CD4-positive, alpha-beta T cell treated with Interleukin-17A for 4 hours (primary cell): ENCODE measurements at places on chromosomes 4 and X.

DNA sequence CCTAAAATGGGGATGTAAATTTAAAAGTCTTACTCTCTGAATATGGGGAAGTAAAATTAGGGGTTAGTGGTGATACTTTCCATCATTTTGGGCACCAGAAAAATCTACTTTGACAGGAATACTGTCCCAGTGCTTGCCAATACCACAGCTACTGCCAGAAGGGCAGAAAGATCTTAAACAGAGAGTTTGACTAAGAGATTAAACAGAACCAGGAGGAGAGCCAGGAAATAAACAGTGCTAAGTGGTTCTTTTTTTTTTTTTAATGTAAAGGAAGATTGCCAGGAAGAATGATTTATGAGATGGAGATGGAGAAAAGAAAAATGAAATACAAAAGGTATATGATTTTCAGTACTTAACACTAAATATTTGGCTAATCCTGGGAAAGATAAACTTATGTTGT lies 126.8 kb downstream of the RTL3 start:
- DNase-seq: no peak

DNA sequence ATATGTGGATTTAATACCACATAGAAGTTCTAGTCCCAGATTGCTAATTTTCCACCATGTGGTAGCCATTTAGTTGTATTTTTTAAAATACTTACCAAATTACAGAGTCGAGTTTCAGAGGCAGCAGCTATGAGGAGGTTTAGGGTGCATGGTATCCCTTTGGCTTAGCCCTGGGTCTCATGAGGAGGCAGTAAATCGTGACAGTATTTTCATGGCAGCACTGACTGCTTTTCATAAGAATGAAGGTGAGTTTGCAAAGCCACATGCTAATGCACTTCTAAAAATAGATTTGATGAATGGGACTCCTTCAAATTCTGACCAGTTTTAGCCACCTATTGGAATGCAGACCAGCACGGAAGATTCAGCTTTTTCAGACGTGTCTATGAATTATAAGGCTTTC lies 114.0 kb upstream of the FRG1 start:
- no peak for DNase-seq

- DNase-seq: peak; percentile 5
Measured at GRCh38 chr4:122450847-122451246, 5.7 kb downstream of the IL2 start.

GRCh38 chr4:150079081-150079581 lies 886 bp downstream of the DCLK2 start:
- no peak for DNase-seq

- DNase-seq: peak; percentile 91
Measured at GRCh38 chr4:155376387-155377268, at the start of gene MAP9. Gene MAP9 (minus strand): TSS chr4:155376965. CDS start chr4:155375850, 1,115 bp downstream.

DNA sequence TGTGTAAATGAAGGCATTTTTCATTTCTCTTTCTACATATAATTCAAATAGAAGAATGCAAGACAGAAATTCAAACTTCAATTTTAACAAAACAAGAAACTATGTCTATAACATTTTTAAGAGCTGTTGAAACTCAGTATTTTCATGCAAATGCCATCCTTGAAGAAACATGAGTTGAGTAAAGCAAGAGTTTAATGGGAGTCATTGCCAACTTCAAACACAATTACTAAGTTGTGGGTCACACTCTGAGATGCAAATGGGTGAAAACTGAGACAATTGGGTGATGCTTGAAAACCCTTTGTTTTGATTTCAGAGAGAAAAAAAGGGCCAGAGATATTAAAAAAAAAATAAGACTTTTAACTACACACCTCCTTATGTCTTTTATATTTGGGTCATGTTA lies 865.9 kb downstream of the FAT4 start:
- no peak for DNase-seq

GRCh38 chrX:24767557-24767956 lies 73.8 kb downstream of the POLA1 start:
- DNase-seq: no peak

GRCh38 chrX:20729416-20729815 lies 462.7 kb upstream of the RPS6KA3 start:
- no peak for DNase-seq

DNA sequence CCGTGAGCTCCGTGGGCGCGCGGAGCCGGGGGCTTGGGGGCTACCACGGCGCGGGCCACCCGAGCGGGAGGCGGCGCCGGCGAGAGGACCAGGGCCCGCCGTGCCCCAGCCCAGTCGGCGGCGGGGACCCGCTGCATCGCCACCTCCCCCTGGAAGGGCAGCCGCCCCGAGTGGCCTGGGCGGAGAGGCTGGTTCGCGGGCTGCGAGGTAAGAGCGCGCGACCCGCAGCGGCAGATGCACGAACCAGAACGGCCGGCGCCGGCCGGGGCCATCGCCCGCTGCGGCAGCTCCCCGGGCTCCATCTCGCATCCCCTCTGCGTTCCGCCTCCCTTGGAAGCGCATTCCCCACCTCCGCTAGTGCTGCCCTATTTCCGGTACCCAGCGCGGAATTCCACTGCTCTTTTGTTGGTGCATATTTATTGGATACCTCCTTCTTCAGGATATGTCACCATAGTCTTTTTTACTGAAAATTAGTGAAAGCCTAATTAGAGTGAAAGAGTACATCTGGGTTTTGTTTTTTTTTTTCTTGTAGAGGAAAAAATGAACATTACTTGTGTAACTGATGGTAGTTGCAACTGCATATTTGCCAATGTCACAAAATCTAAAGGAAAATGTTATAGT lies 797 bp downstream of the PKD2 start:
- peak; percentile 26 for DNase-seq

DNA sequence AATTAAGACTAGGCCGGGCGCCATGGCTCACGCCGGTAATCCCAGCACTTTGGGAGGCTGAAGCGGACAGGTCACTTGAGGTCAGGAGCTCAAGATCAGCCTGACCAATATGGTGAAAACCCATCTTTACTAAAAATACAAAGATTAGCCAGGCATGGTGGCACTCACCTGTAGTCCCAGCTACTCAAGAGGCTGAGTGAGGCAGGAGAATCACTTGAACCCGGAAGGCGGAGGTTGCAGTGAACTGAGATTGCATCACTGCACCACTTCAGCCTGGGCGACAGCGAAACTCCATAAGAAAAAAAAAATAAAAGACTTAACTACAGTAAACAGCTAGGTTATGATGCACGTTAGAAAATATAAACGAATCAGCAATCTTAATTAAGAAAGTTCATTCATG lies 216.0 kb upstream of the TEX13C start:
- DNase-seq: no peak

- no peak for DNase-seq
Measured at GRCh38 chrX:136055651-136056221, 70.5 kb downstream of the SLC9A6 start.

GRCh38 chrX:107747596-107748161 lies 27.9 kb downstream of the TSC22D3 start:
- no peak for DNase-seq

GRCh38 chrX:123899701-123900100 lies 39.8 kb downstream of the XIAP start:
- no peak for DNase-seq

GRCh38 chrX:154829926-154830442 lies 4.5 kb downstream of the SMIM9 start:
- DNase-seq: no peak

DNA sequence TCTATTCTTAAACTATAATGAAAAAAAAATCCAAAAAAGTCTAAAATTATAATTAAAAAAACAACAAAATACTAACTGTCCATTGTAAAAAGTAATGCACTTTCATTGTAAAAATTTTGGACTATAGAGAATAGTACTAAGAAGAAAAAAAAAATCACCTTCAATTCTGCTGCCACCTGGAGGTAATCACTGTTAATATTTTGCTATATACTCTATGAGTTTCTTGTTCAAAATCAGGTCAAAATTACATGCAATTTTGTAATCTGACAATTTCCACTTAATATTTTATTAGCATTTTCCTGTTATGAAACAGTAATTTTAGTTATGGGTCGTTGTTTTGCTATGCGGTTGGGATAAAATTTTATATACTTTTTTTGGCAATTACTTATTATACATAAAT lies 62.0 kb downstream of the HTT start:
- DNase-seq: no peak

- DNase-seq: no peak
Measured at GRCh38 chr4:53935780-53936179, 128.6 kb downstream of the CHIC2 start.

GRCh38 chr4:172776203-172776861 lies 392.3 kb upstream of the GALNT7 start:
- DNase-seq: no peak

DNA sequence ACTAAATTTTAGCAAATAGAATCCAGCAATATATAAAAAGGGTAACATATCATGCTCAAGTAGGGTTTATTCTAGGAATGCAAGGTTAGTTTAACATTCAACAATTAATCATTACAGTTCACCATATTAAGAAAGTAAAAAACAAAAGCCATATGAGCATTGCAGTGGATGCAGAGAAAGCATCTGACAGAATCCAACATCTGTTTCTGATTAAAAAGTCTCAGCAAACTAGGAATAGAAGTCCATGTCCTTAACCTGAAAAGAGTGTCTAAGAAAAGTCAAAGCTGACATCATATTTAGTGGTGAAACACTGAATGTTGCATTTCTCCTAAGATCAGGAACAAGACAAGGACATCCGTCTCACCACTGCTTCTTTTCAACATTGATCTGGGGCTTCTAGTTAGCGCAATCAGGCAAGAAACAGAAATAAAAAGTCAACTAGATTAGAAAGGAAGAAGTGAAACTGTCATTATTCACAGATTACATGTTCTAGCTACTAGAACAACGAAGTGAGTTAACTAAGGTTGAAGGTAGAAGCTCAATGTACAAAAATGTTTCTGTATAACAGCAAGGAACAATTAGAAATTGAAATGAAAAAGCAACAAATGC lies 49.3 kb downstream of the MRPL1 start:
- no peak for DNase-seq

DNA sequence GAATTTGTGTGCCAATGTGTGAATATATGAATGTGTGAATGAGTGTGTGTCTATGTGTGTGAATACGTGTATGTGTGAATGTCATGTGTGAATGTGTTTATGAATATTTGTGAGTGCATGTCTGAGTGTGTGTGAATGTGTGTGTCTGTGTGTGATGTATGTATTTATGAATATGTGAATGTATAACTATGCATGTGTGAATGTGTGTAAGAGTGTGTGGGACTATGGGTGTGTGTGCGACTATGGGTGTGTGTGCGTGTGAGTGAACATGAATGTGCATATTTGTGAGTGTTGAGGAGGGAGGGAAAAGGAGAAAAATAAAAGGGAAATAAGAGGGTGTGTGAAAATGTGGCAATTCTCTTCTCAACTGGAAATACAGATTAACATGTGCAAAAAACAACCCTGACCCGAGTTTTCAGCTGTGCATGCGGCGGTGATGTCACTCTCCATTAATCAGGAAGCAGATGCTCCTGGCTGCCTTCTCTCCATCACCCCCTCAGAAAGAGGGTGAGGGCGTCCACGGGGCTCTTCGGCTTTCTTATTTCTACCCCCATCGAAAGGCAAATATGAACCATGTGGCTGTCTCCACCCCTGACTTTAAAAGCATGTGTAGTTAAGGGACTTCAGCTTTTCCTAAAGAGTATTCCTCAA lies 219.8 kb downstream of the MAML3 start:
- DNase-seq: no peak

GRCh38 chrX:42050345-42050744 lies 127.0 kb upstream of the CASK start:
- DNase-seq: no peak

GRCh38 chr4:24719615-24720014 lies 75.8 kb upstream of the SOD3 start:
- no peak for DNase-seq

- peak; percentile 24 for DNase-seq
Measured at GRCh38 chr4:94621491-94622080, 136.2 kb upstream of the BMPR1B start.
